SJSA1 (cell line): ENCODE measurements at places on chromosomes 2 and 18.

DNA sequence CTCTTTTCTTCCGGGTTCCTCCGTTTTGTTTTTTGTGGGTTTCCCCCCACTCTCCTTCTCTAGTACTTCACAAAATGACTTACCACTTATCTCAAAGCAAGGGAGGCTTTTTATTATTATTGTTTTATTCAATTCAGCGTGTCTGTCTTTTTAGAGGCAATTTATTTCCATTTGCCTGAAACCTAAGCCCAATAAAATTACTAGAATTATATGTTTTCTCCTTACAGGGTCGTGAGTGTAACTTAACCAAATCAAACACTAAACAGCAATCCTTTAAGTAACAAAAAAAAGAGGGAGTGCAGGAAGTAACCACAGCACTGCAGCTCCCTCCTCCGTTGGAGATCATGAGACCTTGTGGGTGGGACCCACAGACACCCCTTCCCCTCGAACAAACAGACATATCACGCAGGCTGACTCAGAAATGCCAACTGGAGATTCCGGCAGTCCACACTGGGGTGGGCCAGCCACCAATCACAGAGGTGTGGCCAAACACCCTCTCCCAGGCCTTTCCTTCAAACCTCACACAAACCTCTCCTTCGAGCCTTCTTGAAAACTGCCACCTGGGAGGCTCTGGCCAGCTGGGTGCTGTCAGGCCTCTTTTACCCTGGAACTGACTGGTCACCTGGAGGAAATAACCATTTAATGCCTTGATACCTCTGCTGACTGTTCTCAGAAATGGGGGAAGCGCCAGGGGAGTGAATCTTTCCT, 207.1 kb upstream of the SMAD2 start:
- no peak for DNase-seq

DNA sequence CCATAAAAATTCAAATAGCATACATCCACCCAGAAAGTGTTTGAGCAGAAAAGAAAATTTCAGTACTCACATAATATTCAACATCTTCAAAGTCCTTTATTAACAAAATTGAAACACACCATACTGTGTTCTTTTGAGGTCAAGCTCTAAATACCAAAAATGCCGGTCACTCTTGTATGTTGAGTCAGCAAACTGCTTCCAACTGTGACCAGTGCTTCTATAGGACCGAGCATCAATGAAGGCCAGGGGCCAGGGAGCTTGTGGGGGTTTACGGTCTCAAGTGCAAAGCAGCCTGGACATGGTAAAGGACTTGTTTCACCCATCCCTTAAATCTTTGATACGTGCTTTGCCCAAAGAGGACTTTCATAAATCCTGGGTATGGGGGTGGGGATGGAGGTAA, 112.7 kb upstream of the REV1 start:
- no peak for DNase-seq

DNA sequence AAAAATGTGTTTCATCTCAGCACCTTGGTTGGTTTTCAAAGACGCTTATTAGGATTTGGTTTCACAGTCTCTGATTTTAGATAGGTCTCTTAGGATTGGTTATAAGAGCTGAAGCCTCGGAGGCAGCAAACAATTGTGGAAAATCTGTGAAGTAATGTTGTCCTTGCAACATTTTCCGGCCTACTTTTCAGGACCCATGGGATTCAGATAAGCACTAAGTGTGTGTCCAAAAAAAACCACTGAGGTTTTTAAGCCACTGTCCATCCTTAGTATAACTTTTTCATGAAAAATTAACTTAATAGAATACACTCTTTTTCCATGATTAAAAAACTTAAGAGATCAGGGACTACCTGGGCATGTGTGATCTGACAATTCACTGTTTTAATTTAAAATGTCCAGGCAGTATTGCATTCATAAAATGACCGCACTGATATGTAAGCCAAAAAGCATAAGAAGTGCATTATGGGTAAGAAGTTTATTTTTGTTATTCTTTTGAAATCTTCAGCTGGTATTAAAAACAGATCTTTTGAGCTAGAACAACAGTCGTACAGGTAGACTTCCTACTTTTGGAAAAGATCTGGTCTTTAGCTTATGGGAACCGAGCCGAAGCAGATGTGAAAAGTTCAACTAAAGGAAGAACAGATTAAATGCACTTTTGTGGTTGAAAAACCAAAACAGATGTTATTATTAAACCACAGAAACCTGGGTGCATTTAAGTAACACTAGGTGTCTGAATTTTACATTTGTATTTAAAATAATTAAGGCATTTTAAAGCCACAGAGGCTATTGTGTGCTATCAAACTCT, 479.4 kb upstream of the ZEB2 start:
- no peak for DNase-seq

- DNase-seq = no peak
Measured at GRCh38 chr2:177796654-177797415, 275.7 kb downstream of the PDE11A start.

DNA sequence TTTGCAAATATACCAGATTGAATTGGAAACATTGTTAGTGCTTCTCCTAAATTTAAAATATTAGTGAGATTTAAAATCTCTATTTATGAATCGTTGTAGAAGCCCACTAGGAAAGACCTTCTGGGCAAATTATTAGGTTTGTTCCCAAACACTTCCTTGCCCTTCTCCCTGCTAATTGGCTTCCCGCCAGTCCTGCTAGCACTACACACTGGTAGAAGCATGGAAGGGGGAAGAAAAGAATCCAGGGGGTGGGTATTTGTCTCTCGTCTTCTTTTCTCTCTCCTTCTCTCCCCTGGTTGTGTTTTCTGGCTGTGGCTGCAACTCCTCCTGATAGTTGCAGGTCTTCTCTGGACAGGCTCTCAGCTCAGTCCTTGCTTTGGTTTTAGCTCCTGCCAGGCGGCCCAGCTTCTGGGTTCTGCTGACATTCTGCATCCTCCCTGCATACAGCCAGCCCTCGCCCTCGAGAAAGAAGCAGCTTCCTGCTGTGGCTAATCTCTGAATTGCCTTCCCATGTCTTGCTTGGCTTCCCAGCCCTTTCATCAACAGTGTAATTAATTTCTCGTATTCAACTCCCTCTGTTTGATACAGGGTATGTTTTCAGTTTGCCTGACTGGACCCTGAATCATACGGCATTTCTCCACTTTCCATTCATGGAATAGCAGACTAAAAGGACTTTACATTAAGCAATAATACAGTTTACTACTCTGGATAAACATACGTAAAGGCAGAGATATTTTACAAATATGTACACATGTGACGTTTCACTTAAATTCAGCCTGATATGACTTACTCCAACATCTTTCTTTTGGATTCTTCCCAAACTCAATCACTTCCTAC, 6.9 kb upstream of the PARD3B start:
- DNase-seq = no peak

GRCh38 chr2:1818811-1819210, 74.5 kb upstream of the PXDN start:
- DNase-seq = no peak

DNA sequence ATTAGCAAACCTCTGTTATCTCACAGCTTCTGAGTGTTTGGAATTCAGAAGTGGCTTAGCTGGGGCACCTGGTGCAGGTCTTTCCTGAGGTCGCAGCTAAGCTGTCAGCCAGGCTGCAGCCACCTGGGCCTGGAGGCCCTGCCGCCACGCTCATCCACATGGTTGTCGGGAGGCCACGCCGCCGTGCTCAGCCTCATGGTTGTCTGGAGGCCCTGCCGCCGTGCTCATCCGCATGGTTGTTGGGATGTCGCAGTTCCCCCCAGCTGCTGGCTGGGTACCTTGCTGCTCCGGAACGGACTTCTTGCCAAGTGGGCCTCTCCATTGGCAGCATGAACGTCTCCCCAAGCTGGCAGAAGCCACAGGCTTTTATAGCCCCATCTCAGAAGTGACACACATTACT, 24.3 kb upstream of the MPPE1 start:
- no peak for DNase-seq

- no peak for DNase-seq
Measured at GRCh38 chr2:49035481-49035880, 118.8 kb downstream of the FSHR start.

- DNase-seq = no peak
Measured at GRCh38 chr2:199130501-199130900, 327.2 kb downstream of the SATB2 start.

GRCh38 chr18:8794156-8794933, 89.0 kb downstream of the MTCL1 start:
- DNase-seq = peak; percentile 77

GRCh38 chr2:204909791-204910190, 364.5 kb downstream of the PARD3B start:
- DNase-seq = no peak

GRCh38 chr2:50584185-50584584, 447.7 kb downstream of the NRXN1 start:
- DNase-seq = no peak

DNA sequence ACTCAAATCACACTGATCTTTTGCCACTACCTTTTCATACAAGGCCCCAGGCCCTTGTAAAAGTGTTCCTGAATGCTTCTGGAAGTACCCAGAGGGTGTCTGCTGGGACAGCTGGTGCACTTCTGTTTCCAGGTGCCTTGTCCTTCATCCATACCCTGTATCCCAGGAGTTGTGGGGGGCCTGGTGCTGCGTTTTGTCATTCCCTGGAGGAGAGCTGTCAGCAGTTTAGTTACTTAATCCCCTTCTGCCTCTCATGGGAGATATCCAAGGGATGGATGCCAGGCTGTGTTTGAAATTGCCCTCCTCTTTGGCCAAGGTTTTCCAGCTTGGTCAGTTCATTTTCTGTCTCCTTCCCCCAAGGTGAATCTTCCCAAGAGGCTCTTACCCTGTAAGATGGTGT, 158.3 kb downstream of the WDSUB1 start:
- no peak for DNase-seq

DNA sequence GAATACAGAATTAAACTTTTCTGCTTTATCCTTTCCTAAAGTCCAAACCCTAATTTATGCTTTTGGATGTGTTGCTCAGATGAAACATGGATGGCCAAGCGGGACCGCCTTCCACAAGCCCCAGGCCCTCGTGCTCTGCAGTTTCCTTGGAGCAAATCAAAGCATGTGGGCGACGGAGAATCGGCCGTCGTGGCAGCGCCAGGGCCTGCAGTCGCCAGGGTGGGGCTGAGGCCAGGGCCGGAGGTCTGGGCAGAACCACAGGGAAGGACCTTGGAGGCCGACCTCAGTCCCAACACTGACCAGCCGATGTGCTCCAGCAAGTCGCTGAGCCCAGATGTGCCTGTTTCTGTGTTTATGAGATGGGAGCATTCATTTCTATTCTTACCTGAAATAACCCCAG, 108.1 kb downstream of the MBP start:
- DNase-seq = no peak

- no peak for DNase-seq
Measured at GRCh38 chr18:78774741-78775141, 204.9 kb upstream of the SALL3 start.

DNA sequence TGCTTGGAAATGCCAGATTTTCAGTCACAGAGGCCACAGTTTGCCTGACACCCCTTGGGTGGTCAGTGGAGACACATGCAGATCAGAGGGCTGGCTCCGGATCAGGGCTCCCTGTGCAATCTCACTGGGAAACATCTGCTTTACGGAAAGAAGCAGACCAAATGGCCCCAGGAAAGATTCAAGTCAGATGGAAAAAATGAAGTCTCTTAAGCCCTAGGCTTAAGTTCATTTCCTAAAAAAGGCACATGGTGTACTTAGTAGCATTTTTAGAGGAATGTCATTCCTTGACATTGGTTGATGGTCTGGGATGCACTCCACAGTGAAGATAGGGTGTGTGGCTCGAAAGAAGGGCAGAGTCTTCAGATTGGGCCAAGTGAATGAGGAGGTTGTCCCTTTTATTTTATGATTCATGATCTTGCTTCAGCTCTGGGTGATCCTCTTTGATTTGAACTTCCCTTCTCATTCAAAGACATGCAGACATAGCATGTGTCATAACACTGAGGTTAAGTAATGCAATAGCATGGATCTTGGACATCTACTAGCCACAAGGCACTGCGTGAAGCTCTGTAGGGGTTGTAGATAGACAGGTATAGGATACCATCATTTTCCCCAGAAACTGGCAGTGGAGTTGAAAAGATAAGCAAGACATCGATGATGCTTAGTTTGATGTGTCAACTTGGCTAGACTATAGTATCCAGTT, 56.5 kb downstream of the KCNE4 start:
- peak; percentile 78 for DNase-seq

- DNase-seq = no peak
Measured at GRCh38 chr2:130251873-130252620, 53.8 kb upstream of the TUBA3E start.

DNA sequence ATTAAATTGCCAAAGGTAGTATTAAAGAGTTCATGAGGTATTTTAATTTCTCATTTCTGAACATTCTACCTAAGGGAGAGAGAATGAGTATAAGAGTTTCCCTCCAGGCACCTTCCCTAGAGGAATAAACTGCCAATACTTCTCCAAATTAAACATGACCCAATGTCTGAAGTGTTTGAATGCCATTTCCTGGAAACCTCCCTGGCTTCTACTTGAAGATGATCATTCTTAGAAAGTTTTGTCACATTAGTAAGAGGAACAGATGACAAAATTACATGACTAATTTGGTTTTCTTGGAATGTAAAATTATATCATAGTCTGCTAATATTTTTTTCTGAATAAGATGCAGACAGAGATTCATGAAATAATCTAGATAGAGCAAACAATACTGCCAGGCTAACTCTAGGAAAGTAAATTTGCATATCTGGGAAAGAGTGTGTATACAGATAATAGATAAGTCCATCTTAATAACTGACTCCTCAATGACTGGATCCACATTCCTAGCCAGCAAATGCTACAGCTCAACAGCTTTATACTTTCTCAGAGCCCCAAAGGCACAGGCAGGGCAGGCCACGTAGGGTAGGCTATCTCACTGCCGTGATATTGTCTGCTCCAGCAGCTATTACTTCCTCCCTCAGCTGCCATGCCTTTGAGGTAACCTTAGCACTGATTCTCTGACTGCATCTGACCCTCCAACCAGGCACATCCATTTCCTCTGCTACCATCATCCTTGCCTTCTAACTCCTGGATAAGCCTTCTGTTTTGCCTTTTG, 630.8 kb upstream of the PIK3C3 start:
- no peak for DNase-seq

GRCh38 chr2:51782921-51783765, 751.2 kb upstream of the NRXN1 start:
- DNase-seq = no peak

- DNase-seq = no peak
Measured at GRCh38 chr2:161703863-161704262, 79.6 kb downstream of the SLC4A10 start.

- DNase-seq = peak; percentile 84
Measured at GRCh38 chr2:160406591-160407392, 86.8 kb downstream of the RBMS1 start.
